SJCRH30 (cell line): ENCODE measurements at places on chromosomes 7 and 10.

DNA sequence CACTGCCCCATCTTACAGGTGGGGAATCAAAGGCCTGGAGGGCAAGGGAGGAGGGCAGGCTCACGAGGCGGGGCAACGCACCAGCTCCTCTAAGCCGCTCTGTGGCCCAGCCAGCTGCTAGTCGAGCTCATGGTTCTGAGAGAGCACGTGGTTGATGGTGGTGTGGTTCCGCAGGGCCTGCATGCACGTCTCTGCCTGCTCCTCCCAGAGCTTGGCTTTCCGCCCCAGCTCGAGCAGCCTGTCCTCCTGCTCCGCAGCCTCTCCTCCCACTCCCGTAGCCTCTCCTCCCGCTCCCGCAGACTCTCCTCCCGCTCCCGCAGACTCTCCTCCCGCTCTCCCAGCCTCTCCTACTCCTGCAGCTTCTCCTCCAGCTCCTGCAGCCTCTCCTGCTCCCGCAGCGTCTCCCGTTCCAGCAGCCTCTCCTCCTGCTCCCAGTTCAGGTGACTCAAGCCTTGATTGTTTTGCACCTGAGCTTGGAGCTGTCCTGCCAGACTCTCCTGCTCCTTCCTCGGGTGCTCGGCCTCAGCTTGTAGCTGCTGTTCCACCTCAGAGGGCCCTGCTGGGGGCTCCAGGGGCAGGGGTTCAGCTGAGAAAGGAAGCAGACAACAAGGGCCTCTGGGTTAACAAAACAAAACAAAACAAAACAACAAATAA, 19.1 kb upstream of the MTPAP start:
- DNase-seq, result no peak

- DNase-seq, result no peak
Measured at GRCh38 chr7:9217204-9217603, 783.8 kb downstream of the NXPH1 start.

GRCh38 chr7:96591900-96592676, 117.6 kb downstream of the SEM1 start:
- no peak for DNase-seq

DNA sequence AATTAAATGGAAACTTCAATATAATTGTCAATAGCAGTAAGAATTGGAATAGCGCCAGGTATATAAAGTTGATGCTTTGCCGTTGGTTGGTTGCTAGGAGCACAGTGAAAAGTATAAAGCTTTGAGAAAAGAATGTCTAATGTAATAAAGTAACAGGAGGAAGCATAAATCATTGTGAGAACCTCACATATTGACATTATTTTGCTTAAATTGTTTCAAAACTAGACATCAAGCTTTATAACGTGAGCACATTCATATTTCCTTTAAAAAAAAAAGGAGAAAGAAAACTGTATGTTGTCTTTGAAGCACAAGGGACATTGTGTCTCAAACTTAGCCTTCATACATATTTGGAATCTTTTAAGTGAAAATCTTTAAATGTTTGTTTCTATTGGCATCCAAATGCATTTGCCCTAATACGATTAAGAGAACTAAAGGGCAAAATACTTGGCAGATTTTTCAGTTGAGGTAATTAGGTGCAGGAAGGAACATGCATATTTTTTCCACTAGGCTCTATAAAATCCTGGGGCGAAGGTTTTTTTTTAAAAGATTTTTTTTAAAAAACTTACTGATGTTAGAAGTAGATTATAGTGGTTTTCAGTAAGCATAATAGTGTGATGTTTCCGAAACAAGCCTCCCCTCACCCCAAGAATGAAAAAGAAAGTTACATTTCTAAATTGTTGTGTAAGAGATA, 92.4 kb downstream of the ARID5B start:
- no peak for DNase-seq

GRCh38 chr7:135759532-135759931, 10.9 kb upstream of the FAM180A start:
- no peak for DNase-seq

DNA sequence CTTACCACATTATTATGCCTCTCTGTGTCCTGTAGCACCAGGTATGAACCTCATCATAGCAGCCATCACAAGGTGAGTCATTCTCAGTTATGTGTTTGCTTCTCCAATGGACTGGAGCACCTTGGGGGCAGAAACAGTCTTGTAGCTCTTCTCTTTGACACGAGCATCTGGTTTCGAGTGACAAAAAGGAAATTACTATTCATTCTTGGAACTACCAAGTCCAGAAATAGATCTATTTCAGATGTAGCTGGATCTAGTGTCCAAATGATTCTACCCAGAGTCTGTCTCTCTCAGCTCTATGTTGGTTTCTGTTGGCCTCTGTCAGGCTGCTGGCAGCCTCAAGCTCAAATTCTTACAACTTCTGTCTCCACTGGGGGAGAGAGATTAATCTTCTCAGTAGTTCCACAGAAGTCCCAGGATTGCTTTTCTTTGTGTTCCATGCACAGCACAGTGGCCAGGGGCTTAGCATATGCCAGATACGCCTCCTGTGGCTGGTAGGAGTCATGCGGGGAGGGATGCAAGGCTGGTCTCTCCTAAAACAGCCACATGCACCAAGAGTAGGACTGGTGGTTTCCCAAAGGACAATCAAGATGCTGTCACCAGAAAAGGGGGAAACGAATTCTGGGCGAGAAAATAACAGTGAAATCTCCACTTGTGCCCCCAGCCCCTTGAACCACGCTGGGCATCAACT, 37.2 kb upstream of the PAPSS2 start:
- no peak for DNase-seq

DNA sequence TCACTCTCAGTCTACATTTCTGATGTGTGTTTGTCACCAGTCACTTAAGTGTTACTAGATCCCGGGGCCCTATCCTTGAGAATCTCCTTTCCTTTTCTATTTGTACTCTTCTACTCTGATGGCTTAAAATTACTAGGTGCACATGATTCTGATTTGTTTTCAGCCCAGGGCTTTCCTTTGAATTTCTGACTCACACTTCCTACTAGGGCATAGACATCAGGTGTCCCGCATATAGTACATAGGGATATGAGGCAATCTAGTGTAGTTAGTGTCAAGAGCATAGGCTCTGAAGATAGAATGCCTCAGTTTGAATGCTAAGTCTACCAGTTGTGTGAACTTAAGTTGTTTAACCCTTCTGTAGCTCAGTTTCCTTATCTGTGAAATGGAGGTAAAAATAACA, 49.4 kb upstream of the LRRN3 start:
- no peak for DNase-seq

DNA sequence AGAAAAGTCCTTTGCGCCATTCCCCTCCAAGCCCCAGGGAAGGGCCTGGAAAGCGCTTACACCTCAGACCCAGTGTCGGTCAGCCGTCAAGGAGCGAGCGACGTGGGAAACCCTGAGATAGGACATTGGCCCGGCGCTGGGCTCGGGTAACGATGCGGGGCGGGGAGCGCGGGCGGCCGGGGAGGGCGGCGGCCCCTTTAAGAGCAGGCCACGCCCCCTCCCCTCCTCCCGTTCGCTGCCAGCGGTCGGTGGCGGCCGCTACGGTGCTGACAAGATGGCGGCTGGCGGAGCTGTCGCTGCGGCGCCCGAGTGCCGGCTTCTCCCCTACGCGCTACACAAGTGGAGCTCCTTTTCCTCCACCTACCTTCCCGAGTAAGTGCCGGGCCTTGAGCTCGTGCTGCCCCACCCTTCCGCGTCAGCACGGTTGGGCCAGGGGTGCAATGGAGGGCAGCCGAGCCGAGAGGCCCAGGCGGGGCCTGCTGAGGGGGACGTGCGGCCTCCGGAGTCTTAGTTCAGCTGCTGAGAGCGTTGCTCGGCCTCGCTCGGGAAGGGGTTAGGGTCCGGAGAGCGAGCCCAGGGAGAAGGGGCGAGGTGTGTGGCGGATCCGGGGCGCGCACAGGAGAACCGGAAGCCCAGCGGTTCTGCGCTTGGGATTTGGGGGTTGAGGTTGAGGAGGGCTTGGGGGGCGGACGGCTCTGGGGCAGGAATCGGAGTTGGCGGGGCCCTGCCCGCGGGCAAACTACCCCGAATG, at the start of gene MKLN1:
Gene MKLN1 (plus strand): TSS at position 251 of the 751 bp plus-strand sequence. CDS start 24 bp downstream, at position 275.
- DNase-seq, result peak; percentile 95

DNA sequence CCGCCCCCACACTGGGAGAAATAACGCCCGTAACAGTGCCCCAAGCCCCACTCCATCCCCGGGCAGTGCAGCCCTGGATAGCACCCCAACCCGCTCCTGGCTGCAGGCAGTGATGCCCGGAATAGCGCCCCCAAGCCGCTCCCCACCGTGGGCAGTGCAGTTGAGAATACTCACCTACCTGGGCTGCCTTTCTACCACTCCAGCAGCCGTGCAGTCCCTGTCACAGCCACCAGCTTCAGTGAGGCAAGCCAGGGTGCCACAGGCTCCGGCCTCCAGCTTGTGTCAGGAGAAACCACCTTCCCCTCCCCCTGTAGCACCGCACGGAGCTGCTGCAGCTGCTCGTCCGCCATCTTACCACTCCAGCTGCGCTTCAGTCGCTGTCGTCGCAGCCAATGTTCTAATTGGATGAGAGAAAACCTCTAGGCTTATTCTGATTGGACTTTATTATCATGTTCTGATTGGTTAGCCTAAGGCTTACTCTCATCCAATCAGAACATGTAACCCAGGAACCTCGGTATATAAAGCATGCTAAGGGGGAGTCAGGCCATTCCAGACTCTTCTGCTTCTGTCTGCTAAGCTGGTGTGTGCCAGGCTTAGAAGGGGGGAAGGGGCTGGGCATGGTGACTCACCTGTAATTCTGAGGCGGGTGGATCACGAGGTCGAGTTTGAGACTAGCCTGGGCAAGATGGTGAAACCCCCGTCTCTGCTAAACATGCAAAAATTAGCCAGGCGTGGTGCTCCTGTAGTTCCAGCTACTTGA, 53.2 kb upstream of the ZNF33B start:
- DNase-seq, result peak; percentile 0

GRCh38 chr10:73889014-73889413, 14.7 kb upstream of the CAMK2G start:
- peak; percentile 97 for DNase-seq

DNA sequence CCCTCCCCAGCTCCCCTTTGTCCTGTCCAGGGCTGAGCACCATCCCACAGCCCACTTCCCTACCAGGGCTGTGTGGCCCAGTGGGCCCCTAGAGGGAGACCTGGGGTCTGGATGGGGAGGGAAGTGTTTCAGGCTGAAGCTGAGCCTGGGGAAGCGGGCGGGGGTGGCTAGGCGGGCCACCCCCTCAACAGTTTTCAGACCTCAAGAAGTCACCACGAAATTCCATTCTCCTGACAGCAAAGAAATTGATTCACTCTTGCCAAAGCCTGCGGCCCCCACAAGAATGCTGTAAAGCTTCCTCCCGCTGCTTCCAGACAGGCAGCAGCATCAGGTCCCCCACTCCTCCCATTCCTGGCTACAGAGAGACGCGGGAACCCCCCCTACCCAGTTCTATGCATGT, 2.5 kb upstream of the LFNG start:
- peak; percentile 91 for DNase-seq

DNA sequence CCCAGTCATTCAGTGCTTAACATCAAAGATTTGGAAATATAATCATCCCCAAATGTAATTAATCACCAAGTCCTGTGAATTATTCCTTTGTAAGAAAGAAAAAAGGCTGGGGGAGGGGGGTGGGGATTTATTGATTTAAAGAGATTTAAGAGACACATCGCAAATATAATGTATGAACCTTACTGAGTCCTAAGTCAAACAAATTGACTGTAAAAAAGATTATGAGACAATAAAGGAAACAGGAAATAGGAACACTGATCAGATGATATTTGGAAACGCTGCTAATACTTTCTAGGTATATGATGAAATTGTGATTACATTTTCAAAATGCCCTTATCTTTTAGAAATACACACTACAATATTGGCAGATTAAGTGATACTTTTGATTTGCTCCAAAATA, 92.5 kb downstream of the ATE1 start:
- no peak for DNase-seq

- DNase-seq, result no peak
Measured at GRCh38 chr10:489330-489729, 200.1 kb downstream of the DIP2C start.

DNA sequence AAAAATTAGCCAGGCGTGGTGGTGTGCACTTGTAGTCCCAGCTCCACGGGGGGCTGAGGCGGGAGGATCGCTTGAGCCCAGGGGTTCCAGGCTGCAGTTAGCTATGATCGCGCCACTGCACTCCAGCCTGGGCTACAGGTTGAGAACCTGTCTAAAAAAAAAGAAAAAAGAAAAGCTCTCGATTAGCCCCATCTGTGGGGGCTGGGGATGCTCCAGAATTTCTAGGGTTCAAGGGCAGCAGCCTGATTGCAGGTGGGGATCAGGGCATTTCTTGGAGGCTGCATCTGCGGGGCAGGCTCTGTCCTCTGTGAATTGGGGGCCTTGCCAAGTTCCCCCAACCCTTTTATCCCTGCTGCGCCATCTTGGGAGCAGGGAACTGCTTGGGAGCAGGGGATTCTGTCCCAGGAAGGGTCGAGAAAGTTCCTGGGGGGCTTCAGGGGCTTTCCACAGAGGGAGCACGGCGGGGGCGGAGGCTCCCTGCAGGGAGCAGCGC, 651 bp upstream of the ARPC1A start:
- peak; percentile 21 for DNase-seq

GRCh38 chr7:111763221-111763801, 201.0 kb upstream of the IMMP2L start:
- DNase-seq, result peak; percentile 56

GRCh38 chr7:26657206-26657641, 207.2 kb downstream of the SKAP2 start:
- DNase-seq, result no peak

- no peak for DNase-seq
Measured at GRCh38 chr10:12705943-12706342, 295.6 kb downstream of the CCDC3 start.

- no peak for DNase-seq
Measured at GRCh38 chr10:128305601-128306345, 179.6 kb upstream of the MKI67 start.

DNA sequence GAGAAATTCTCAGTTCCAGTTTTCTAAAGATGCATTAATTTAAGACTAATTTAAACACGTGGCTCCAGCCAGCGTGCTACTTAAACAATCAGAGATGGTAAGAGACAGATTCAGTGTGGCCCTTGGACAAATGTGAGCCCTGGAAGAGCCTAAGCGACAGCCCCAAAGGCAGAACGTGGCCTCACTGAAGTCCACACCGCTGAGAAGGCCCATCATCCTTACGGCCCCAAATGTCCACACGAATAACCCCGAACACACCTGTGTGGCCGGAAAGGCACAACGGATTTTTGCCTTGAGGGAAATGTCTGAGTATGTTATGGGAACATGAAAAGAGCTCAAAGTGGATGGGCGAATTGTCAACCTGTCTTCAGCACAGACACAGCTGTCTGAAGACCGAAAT, 3.2 kb downstream of the COX19 start:
- DNase-seq, result no peak

DNA sequence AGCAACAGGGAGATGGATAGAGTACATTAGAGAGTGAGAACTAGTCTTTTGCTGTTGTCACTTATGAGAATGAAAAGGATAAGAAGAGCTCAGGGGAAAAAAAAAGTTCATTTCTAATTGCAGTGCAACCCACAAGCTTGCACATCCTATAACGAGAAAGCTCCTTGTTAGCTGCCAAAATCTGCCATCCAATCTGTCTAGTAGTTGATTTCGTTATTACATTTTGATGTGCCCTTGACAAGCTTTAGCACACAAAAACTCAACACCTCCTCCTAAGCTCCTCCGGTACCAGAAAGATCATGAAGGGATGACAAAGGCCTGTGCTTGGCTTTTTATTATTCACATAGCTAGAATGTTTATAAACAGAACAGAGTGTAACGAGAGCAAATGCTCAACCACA, 519.4 kb downstream of the SUGCT start:
- no peak for DNase-seq
